ENCODE measurements at places on chromosomes 7 and 10. TPM values are rescaled to one million over a fixed set of nuclear protein-coding genes. Genes with fewer than 3 reads are reported as not detected.

GRCh38 chr10:90592638-90593302 is 265.1 kb downstream of the HTR7 start:
- peak; percentile 91 for DNase-seq

GRCh38 chr10:6978187-6978627 is 398.1 kb upstream of the PRKCQ start:
- DNase-seq = no peak

DNA sequence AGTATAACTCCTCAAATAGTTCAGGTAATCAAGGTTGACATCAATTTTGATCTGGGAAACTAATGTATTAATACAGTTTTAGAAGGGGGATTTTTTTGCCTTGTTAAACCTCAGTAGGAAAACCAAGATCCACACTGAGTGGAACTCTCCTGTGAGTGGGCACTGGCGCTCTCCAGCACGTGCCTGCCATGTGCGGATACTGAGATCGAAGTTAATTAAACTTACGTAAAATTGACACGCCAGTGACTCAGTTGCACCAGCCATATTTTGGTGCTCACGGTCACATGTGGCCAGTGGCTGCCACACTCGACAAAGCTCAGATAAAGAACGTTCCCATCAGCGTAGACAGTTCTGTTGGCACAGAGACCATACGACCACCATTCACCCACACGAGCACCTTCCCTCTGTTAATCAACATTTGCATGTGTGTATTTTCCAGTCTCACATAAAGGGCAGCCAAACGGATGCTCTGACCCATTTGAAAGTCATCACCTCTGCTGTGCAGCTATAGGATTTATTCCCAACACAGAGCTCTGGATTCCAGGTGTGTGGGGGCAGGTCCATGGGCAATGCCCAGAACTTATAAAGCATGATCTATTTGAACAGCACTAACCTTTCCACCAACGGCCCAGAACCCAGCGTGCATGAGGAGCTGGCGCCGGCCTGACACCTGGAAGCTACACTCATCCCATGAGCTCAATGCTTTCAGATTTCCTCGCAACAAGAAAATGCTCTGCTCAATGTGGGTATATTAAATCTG is 77.7 kb downstream of the VIPR2 start:
- no peak for DNase-seq

- DNase-seq = no peak
These were observed 86.9 kb downstream of the EXOC4 start for GRCh38 chr7:133339772-133340171.

DNA sequence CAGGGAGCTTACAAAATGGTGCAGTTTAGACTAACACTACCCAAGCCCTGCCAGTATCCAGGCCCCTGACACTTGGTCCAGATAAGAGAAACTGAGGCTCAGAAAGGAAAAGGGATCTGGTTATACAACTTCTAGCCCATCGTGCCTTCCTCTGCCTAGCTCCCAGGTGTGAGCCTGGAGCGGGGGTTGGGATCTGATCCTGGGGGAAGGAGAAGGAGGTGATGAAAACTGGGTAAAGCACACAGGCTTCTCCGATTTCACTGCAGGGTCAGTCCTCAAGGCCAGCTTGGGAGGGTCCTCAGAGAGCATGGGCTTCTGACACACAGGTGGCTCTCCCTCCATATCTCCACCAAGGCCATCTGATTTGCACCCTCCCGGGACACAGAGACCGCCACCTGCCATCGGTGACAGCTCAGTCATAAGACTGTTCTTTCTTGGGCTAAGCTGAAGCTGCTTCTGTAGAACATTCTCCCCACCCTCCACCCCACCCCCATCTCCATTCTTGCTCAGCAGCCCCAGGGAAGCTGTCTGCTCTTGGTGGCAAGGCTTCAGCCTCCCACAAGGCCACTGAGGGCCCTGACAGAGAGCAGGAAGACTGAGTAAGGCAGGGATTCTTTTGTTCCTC is 16.4 kb downstream of the SRRM3 start:
- DNase-seq = no peak

- peak; percentile 57 for DNase-seq
These were observed 10.0 kb downstream of the ZCCHC24 start for GRCh38 chr10:79435271-79436065.

DNA sequence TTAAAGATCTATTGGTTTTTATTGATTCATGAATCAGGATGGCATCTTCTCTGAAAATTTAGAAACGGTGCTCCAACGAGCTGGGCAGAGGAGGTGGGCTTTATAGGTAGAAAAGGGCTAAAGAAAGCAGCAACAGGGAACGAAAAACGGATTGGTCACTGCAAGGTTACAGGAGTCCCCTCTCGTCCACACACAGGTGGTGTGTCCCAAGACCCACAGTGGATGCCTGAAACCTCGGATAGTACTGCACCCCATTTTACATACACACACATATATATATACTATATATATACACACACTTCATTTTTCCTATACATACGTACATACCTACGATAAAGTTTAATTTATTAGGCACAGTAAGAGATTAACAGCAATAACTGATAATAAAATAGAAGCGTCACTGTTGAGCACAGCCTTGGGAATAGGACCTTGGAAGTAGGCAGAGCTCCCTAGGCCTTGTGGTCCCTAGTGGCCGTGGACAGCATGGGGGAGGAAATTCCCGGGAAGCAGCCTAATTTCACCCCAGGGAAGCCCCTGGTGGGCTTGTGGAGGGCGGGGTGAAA is 737 bp upstream of the NUB1 start:
- no peak for DNase-seq

GRCh38 chr7:105916603-105917002 is 40.2 kb upstream of the ATXN7L1 start:
- no peak for DNase-seq

Gene UBN2
- total RNA-seq = 6.5 TPM

Gene FXYD4
- not detected for total RNA-seq

Gene CHAT
- total RNA-seq = not detected

Gene NEBL
- total RNA-seq = under 0.01 TPM

Gene SFRP5
- total RNA-seq = not detected

Data from fibroblast of villous mesenchyme (primary cell).